Activated B cell treated with CpG ODN at 0.5 μM for 24 hours (primary cell): ENCODE measurements at places on chromosomes 12 and 14.

DNA sequence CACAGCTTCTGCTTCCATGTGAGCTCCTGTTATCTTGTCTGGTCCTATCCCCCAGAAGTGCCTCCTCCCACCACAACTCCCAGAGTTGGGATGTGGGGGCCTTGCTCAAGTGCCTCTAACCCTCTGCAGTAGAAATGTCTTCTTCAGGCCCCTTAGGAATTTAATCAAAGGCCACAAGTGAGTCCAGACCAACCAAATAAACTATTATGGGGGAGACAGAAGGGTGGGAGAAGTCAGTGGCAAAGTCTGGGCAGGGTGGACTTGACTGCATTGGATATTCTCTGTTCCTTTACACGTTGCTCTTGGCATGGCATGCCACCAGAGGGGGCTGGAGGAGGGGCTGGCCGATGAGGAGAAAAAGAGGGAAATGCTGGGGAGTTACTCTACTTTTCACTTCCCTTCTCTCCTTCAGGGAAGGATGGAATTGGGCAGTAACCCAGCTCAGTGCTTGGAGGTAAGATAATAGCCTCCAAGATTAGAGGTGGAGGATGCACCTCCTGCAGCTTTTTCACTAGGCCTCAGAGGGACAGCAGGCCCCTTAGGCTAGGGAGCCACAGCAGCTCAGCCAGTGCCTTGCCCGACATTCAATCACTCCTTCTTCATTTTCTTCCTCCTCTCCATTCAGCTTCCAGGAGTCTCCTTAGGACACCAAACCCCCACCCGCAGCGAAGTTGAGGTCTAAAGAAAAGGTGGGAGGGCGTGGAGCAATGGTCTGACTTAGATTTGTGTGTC, 1.2 kb upstream of the AP1G2 start:
- peaks cover 29% of the 10 kb centered on the region for H3K36me3 ChIP-seq
- no peak for DNase-seq
- H3K27me3 ChIP-seq, result peaks cover 18% of the 10 kb centered on the region
- peaks cover 27% of the 10 kb centered on the region for H3K4me1 ChIP-seq
- H3K4me3 ChIP-seq, result peak overlapping the region; percentile 100

DNA sequence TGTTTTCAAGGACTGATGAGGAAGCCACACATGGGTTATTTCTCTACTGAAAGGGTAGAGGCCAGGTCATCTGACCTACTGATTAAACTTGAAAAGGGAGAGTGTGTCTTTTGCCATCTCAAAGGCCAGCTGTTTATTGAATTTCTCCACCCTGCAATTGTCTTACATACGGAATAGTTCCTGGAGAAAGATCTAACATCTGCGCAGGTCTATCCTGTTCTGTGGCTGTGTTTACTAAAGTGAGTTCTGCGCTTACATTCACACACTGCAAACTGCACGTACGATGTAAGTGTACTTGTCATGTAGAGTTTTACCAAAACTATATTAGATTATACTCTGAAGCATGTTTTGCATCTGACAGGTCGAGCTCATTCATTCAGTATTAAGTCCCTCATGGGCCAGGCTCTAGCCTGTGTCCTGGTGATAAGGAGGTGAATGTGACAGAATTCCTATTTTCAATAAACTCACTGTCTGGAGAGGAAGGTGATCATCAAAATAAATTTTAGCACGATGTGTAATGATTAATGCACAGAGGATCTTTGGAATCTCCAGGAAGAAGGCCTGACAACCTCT, 96.6 kb downstream of the PRKCH start:
- no peaks in the 10 kb centered on the region for H3K36me3 ChIP-seq
- peaks cover 5% of the 10 kb centered on the region for H3K4me1 ChIP-seq
- no peak for DNase-seq
- H3K4me3 ChIP-seq, result no peak overlapping the region

- H3K27me3 ChIP-seq, result peaks cover 57% of the 10 kb centered on the region
- no peak overlapping the region for H3K27ac ChIP-seq
- no peaks in the 10 kb centered on the region for H3K36me3 ChIP-seq
- no peak for DNase-seq
- H3K4me3 ChIP-seq, result no peak overlapping the region
Measured at GRCh38 chr12:6376079-6376869, 911 bp upstream of the SCNN1A start.

- H3K27ac ChIP-seq, result no peak overlapping the region
- peaks cover 2% of the 10 kb centered on the region for H3K36me3 ChIP-seq
- H3K4me1 ChIP-seq, result peaks cover 57% of the 10 kb centered on the region
- DNase-seq, result no peak
- no peak overlapping the region for H3K4me3 ChIP-seq
Measured at GRCh38 chr12:46401662-46402061, 29.1 kb upstream of the SLC38A2 start.

GRCh38 chr12:128449146-128449894, 182.3 kb downstream of the TMEM132C start:
- H3K4me1 ChIP-seq, result no peaks in the 10 kb centered on the region
- DNase-seq, result no peak
- H3K4me3 ChIP-seq, result no peak overlapping the region
- no peak overlapping the region for H3K27ac ChIP-seq

GRCh38 chr12:100484183-100484886, 10.7 kb downstream of the NR1H4 start:
- H3K27me3 ChIP-seq, result no peaks in the 10 kb centered on the region
- H3K4me3 ChIP-seq, result no peak overlapping the region
- DNase-seq, result no peak

- H3K4me1 ChIP-seq, result no peaks in the 10 kb centered on the region
- no peak overlapping the region for H3K27ac ChIP-seq
- H3K27me3 ChIP-seq, result no peaks in the 10 kb centered on the region
- no peaks in the 10 kb centered on the region for H3K36me3 ChIP-seq
Measured at GRCh38 chr14:106094654-106095189, 568.3 kb downstream of the TMEM121 start.

- no peak for DNase-seq
- peaks cover 3% of the 10 kb centered on the region for H3K4me1 ChIP-seq
- no peaks in the 10 kb centered on the region for H3K27me3 ChIP-seq
- H3K27ac ChIP-seq, result no peak overlapping the region
Measured at GRCh38 chr12:93317227-93317626, 60.5 kb upstream of the NUDT4 start.

DNA sequence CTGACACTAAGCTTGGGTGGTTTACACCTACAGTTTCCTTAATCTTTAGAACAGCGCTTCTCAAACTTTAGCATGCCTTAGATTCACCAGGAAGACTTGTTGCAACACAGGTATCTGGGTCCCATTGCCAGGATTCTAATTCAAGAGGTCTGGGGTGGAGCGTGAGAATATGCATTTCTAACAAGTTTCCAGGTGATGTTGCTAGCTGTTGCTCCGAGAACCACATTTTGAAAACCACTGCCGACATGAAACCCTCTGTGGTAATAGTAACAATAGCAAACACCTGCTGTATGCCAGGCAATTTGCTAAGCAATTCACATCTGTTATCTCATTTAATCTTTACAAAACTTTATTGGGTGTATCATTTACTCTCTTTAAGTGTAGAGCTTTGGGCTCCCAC, 58.6 kb downstream of the TRHDE start:
- H3K4me1 ChIP-seq, result no peaks in the 10 kb centered on the region
- H3K4me3 ChIP-seq, result no peak overlapping the region
- no peak for DNase-seq
- no peak overlapping the region for H3K27ac ChIP-seq

- H3K36me3 ChIP-seq, result peaks cover 42% of the 10 kb centered on the region
- H3K4me1 ChIP-seq, result no peaks in the 10 kb centered on the region
- H3K27ac ChIP-seq, result no peak overlapping the region
- H3K27me3 ChIP-seq, result no peaks in the 10 kb centered on the region
Measured at GRCh38 chr14:69241577-69241976, 18.4 kb upstream of the GALNT16 start.

- peaks cover 33% of the 10 kb centered on the region for H3K27me3 ChIP-seq
- no peak for DNase-seq
- H3K27ac ChIP-seq, result no peak overlapping the region
- H3K4me1 ChIP-seq, result no peaks in the 10 kb centered on the region
- H3K36me3 ChIP-seq, result no peaks in the 10 kb centered on the region
- H3K4me3 ChIP-seq, result no peak overlapping the region
Measured at GRCh38 chr14:56891226-56891625, 80.9 kb upstream of the OTX2 start.

- H3K4me3 ChIP-seq, result no peak overlapping the region
- DNase-seq, result no peak
- H3K27ac ChIP-seq, result no peak overlapping the region
- H3K4me1 ChIP-seq, result peaks cover 4% of the 10 kb centered on the region
- peaks cover 9% of the 10 kb centered on the region for H3K27me3 ChIP-seq
Measured at GRCh38 chr14:56487090-56487667, 92.4 kb upstream of the TMEM260 start.

GRCh38 chr12:128940974-128941373, 87.7 kb downstream of the GLT1D1 start:
- no peaks in the 10 kb centered on the region for H3K4me1 ChIP-seq
- no peak for DNase-seq
- H3K27me3 ChIP-seq, result peaks cover 4% of the 10 kb centered on the region
- no peaks in the 10 kb centered on the region for H3K36me3 ChIP-seq

- H3K36me3 ChIP-seq, result peaks cover 8% of the 10 kb centered on the region
- no peak overlapping the region for H3K4me3 ChIP-seq
- H3K27me3 ChIP-seq, result no peaks in the 10 kb centered on the region
- H3K27ac ChIP-seq, result no peak overlapping the region
- peaks cover 40% of the 10 kb centered on the region for H3K4me1 ChIP-seq
Measured at GRCh38 chr12:111777345-111778045, 10.8 kb downstream of the ALDH2 start.

DNA sequence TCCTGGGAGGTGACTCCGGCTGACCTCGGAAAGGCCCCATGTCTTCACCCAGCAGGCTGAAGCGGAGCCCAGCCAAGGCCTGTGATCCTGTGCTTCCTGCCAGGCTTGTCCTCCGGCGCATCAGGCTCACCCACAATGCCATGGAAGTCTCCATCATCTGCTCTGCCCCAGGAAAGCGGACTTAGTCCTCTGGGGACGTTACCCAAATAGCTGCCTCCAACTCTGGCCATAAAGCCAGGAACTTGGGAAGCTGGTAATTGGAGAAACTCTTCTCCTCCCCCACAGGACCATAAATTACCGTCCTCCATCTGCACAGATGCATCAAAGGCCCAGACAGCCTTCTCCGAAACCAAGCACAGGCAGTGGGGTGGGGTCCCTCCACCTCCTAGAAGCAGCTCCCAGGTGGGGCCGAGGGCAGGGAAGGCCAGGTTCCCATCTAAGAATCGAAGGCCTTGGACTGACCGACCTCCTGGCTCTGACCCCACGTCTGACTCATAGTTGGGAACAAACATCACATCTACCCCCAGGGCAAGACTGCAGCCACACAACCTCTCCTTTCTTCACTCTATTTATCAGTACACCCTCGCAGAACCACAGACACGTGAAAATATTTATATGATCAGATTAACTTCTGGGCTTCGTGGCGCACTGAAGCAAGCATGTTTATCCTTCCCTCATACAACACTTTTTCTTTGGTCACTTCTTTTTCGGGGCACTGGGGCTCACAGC, 56.4 kb downstream of the PITPNM2 start:
- H3K27me3 ChIP-seq, result no peaks in the 10 kb centered on the region
- no peaks in the 10 kb centered on the region for H3K36me3 ChIP-seq
- H3K4me1 ChIP-seq, result peaks cover 30% of the 10 kb centered on the region
- H3K4me3 ChIP-seq, result no peak overlapping the region
- no peak for DNase-seq

DNA sequence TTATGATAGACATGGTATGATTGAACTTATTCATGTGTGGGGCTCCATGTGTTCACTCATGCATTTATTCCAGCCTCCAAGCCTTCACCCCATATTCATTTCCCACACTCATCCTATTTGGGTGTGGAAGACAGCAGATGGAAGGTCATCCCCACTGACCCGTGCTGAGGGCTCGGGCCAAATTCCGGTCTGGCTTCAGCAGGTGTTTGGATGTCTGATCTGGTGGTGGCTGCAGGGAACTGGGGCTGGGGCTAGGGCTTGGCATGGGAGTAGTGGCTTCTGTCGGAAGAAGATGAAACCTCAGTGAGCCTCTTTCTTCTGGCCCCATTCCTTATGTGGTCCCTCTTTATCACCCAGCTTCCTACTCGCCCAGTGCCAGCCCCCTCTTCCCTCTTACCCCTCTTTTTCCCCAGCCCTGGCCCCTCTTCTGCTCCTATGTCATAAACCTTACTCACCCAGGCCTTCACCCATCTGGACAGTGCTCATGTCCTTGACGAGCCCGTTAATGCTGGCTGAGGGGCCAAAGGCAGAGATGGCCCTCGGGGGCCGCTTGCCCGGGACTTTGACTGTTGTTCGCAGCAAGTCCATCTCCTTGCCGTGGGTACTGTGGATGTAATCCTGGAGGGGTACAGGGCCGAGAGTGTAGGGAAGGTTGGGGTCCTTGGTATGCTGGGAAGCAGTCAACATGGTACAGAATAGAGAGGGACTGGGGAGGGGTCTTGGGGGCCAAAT, 8.0 kb downstream of the AGAP2 start:
- H3K27ac ChIP-seq, result no peak overlapping the region
- peaks cover 80% of the 10 kb centered on the region for H3K36me3 ChIP-seq
- DNase-seq, result no peak
- H3K4me3 ChIP-seq, result no peak overlapping the region

DNA sequence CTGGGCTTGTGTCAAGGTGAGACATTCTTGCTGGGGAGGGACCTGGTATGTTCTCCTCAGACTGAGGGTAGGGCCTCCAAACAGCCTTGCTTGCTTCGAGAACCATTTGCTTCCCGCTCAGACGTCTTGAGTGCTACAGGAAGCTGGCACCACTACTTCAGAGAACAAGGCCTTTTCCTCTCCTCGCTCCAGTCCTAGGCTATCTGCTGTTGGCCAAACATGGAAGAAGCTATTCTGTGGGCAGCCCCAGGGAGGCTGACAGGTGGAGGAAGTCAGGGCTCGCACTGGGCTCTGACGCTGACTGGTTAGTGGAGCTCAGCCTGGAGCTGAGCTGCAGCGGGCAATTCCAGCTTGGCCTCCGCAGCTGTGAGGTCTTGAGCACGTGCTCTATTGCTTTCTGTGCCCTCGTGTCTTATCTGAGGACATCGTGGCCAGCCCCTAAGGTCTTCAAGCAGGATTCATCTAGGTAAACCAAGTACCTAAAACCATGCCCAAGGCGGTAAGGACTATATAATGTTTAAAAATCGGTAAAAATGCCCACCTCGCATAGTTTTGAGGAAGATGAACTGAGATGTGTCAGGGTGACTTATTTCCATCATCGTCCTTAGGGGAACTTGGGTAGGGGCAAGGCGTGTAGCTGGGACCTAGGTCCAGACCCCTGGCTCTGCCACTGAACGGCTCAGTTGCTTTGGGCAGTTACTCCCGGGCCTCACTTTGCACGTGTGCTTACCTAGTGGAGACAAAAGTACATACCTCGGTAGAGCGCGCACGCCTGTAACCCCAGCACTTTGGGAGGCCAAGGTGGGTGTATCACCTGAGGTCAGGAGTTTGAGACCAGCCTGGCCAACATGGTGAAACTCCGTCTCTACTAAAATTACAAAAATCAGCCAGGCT, 4.3 kb downstream of the GAPDH start:
- DNase-seq, result no peak
- no peak overlapping the region for H3K27ac ChIP-seq
- H3K4me3 ChIP-seq, result no peak overlapping the region
- peaks cover 51% of the 10 kb centered on the region for H3K4me1 ChIP-seq
- no peaks in the 10 kb centered on the region for H3K27me3 ChIP-seq
- peaks cover 49% of the 10 kb centered on the region for H3K36me3 ChIP-seq
